ENCODE measurements at places on chromosomes 4 and X.
A peak's percentile ranks its signal among the peaks of the same experiment; 100 is the strongest.

GRCh38 chr4:56106180-56107147, 157.7 kb downstream of the CEP135 start:
- peak; percentile 80 for DNase-seq

GRCh38 chrX:10794203-10794630, 173.8 kb upstream of the MID1 start:
- DNase-seq, result no peak

- DNase-seq, result no peak
Measured at GRCh38 chrX:45811326-45811725, 610.6 kb upstream of the DIPK2B start.

DNA sequence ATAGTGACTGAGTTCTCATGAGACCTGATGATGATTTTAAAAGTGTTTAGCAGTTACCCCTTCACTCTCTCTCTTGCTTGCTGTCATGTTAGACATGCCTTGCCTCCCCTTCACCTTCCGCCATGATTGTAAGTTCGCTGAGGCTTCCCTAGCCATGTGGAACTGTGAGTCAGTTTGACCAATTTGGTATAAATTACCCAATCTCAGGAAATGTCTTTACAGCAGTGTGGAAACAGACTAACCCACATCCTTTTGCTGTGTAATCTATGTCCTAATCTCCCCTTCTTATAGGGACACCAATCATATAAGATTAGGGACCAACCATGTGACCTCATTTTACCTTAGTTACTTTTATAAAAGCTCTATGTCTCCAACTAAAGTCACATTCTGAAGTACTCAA, 677.8 kb downstream of the ADGRL3 start:
- no peak for DNase-seq
